ENCODE measurements at places on chromosomes 12 and 14. TPM values are rescaled to one million over a fixed set of nuclear protein-coding genes. Genes with fewer than 3 reads are reported as not detected.

The ART4 gene
- total RNA-seq = not detected

The TMEM229B gene
- total RNA-seq = 0.20 TPM

The C12orf42 gene
- not detected for total RNA-seq

The TPH2 gene
- total RNA-seq = not detected

The MYF5 gene
- total RNA-seq = not detected

The VWF gene
- 0.15 TPM for total RNA-seq

The A2ML1 gene
- total RNA-seq = not detected

The NIN gene
- total RNA-seq = 15.7 TPM

The BAZ1A gene
- total RNA-seq = 19.8 TPM

The IGF1 gene
- total RNA-seq = not detected

The VSIG10 gene
- total RNA-seq = 16.2 TPM

The HCAR2 gene
- 0.06 TPM for total RNA-seq

The LRIG3 gene
- 5.1 TPM for total RNA-seq

The DAO gene
- total RNA-seq = not detected

The OR6C74 gene
- total RNA-seq = not detected

The PCED1B gene
- 13.8 TPM for total RNA-seq

The RAD9B gene
- 0.24 TPM for total RNA-seq

The HDAC7 gene
- 68.0 TPM for total RNA-seq

The PRH2 gene
- not detected for total RNA-seq

The TOMM20L gene
- not detected for total RNA-seq

The TAS2R30 gene
- total RNA-seq = not detected

The FAM181A gene
- total RNA-seq = not detected

The KRT77 gene
- total RNA-seq = not detected

The PIWIL1 gene
- total RNA-seq = 0.05 TPM

The MYO1H gene
- total RNA-seq = not detected

The MYF6 gene
- not detected for total RNA-seq

The CACNB3 gene
- 31.2 TPM for total RNA-seq

The KLRF1 gene
- not detected for total RNA-seq

The SAMD4A gene
- 12.7 TPM for total RNA-seq

The LRP10 gene
- 70.7 TPM for total RNA-seq

The NOXRED1 gene
- 0.08 TPM for total RNA-seq

The OAS1 gene
- 34.1 TPM for total RNA-seq

The SERPINA10 gene
- not detected for total RNA-seq

The METTL17 gene
- total RNA-seq = 74.8 TPM

Measured in A549 treated with AZD2906 at 1 μM for 4 hours (cell line).